ENCODE measurements at places on chromosomes 5 and 9. TPM values are rescaled to one million over a fixed set of nuclear protein-coding genes. Genes with fewer than 3 reads are reported as not detected.

TCF7 gene
- total RNA-seq: 10.0 TPM

DNA sequence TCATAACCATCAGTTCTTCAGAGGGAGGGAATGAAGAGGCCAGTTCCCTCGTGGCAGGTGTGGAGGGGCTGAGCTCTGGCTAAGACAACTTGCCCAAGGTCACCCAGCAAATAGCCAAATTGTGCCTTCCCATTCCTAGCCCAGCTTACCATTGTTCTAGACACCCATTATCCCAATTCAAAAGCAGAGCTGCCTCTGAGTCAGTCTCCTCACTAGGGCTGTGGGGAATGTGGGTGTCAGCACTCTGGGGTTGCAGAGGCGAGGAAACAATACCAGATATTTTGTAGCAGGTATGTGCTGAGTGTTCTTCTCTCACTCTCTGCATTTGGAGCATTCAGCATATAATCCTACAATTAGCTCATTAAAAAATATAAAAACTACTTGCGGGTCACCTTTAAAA lies 270.8 kb downstream of the PSAT1 start:
- no peak for DNase-seq

GRCh38 chr9:23651051-23651450 lies 175.0 kb downstream of the ELAVL2 start:
- DNase-seq: no peak

DNA sequence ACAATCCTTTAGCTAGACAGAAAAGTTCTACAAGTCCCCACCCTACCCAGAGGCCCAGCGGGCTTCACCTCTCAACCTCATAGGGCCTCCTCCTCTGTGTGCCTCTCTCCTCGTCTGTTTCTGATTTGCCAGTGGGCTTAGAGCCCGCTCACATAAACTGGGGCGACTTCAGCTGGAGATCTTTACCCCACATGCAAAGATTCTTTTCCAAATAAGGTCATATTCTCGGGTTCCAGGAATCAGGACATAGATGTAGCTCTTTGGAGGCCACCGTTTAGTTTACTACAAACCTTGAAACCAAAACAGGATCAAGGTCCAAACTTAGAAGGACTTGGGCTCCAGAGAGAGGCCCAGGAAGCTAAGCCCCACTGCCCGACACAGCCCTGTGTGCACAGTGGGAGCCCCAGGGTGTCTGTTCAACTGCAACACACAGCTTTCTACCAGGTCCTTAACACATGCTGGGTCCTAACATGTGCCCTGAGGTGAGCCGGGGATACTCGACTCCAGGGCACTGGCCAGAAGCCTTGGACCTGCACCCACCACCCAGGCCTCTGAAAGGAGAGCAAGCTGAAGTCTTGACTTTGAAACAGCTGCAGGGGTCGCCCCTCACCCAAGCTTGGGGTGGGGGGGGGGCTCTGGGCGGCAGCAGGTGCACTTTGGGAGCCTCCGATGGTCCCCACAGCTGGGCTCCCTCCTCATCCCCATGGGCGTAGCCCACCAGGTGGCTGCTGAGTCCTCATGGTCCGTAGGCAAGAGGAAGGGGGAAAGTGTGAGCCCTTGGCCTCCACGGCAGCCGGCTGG lies 26.8 kb upstream of the SLC12A7 start:
- DNase-seq: no peak

MARCOL gene
- not detected for total RNA-seq

DNA sequence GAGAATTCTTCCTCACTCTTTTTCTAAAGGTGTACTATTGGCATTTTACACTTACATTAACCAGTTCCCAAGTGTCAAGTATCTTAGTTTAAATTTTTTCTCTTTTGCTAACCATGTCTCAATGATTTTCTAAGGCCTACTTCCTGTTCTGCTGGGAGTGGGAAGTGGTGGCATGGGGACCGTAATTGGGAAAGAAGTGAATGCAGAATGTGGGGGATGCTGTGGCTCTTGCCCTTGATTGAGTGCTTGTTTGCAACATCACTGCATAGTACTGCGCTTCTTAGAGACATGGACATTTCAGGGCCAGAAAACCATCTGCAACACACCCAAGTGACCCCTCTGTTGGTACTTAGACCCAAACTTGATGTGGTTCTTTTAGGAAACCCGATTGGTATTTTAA lies 32.8 kb downstream of the MRRF start:
- no peak for DNase-seq

RLN1 gene
- 0.87 TPM for total RNA-seq

ADGRV1 gene
- 12.4 TPM for total RNA-seq

SCGB3A2 gene
- not detected for total RNA-seq

DNA sequence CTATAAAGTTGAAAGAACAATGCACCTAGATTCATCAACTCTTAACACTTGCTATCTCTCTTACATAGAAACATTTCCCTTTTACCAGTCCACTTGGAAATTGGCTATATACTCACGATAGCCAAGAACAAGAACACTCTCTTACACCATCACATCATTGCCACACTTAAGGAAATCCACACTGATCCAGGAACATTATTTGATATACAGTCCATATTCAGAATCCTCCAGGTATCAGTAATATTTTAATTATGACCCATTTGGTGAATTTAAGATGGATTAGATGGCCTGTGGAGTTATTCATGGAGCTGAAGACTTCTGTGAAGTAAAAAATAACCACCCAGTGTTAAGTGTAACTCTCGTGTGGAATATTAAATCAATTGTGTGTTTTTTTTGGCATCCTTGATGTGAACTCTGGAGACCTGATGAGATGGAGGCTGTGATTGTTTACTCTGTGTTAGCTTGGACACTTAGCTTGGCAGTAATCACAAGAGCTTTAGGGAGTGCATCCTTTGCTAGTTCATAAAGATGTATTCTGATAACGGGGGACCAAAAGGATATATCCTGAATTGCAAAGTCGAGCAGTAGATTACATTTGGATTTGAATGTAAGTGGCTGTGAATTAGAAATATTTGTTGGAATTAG lies 52.0 kb upstream of the ABL1 start:
- DNase-seq: no peak

DNA sequence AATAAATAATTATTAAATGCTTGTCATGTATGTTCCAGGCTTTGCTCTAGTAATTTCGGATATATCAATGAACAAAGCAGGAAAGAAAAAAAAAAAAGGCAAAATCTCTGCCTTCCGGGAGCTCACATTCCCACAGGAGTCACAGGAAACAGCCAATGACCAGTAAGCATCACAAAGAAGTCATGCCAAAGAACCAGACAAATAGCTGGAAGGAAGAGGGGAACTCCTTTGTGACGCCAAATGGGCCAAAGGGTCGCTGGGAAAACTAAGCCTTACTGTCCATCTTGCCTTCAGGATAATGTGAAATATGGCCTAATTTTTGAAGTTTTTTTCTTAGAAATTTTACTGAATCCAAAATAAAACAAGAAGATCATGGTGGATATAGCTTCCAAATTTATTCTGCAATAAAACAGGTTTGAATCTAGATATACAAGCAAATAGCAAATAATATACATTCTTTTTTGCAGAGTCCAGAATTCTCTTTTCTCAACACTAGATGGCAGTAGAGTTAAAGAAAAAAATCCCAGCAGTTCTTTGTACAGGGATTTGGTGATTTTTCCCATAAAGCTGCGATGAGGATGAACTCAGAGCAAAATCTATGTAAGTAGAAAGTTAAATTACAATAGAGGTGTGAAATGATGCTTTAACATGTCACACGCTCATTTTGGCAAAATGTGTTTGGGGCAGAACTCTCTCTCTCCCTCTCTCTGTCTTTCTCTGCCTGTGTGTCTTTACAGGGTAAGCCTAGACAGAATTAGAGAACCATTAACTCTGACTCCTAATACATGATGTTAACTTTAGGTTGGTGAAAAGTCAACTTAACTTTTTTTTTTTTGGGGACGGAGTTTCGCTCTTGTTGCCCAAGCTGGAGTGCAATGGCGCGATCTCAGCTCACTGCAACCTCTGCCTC lies 60.0 kb upstream of the TUT7 start:
- DNase-seq: no peak

GRCh38 chr9:89011683-89012082 lies 20.4 kb downstream of the S1PR3 start:
- DNase-seq: no peak

QRFP gene
- not detected for total RNA-seq

SPATA31E1 gene
- not detected for total RNA-seq

- no peak for DNase-seq
These were observed 132.0 kb upstream of the WWC1 start for GRCh38 chr5:168159425-168159824.

PCDHGB5 gene
- 0.92 TPM for total RNA-seq

DNA sequence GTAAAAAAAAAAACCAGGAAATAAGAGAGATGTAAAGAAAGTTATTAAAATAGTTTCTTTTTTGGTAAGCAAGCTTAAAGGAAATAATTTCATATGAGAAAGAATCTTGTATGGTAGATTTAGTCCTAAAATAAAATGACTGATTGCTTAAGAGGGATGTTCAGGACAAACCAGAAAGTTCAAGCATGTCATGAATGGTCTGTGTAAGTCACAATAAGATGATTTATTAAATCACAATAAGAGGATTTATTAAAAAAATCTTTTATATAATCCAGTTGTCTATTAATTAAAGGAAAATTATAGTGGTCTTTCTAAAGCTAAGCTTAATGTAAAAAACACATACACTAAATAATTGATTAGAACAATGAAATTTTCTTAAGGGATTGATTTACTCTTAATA lies 91.8 kb upstream of the OR13F1 start:
- DNase-seq: no peak

PCDHA7 gene
- not detected for total RNA-seq

DOCK8 gene
- 113 TPM for total RNA-seq

CNTNAP3 gene
- total RNA-seq: not detected

DNA sequence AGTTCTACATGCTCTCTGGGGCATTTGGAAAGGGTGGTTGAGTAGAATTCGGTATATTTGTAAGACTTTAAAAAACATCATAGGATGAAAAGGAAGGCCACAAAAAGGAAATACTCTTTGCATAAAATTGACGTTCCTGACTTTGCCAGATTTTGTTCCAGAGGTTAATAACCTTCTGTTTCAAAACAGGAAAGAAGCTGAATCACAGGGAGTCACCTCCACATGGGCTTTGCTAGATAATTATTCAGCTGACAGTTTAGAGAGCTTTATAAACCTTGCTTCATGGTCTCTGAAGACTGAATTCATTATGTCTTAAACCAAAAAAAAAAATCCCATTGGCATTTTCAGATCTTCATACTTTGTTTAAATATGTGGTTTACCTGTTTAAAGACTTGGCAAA lies 203.7 kb downstream of the SEMA6A start:
- DNase-seq: no peak

- DNase-seq: no peak
These were observed 83.0 kb upstream of the IFNE start for GRCh38 chr9:21565155-21565554.

OR4F3 gene
- total RNA-seq: not detected

GRCh38 chr5:103526164-103526915 lies 36.2 kb downstream of the NUDT12 start:
- DNase-seq: no peak

EIF4EBP3 gene
- total RNA-seq: 15.0 TPM

BAAT gene
- total RNA-seq: not detected

GPX8 gene
- total RNA-seq: not detected

DNA sequence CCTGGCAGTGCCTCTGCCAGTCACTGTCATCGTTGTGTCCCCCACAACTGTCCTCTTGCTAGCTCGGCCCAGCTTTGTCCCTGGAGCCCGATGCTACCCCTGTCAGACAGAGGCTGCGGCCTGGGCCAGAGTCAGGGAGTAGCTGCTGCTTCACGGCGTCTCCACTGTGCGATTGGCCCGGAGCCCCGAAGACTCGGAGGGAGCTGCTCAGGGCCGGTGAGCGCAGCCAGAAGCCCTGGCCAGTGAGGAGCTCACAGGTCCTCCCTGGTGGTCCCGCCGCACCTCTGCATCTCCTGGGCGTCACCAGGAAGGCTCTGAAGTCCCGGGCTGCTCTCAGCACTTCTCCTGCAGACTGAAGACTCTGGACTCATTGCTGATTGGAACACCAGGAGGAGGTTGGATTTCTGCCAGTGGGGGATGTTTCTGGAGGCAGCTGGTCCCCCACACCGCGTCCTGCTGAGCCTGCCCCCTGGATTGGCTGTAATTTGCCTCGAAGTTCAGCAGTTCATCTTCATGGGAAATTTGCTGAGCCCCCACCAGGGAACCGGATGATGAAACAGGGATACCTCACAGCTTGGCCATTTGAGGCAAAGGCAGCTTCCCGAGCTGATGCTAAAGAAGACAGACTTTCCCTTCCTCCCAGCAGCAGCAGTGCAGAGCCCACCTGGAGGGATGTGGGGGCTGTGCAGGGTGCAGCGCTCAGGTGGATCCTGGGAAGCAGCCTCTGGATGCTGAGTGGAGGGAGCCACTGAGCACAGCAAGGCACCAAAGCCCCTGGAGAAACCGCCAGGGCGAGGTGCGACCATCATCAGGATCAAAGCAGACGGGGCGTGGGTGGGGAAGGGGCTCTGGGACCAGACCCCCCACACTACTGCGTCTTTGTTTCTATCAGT lies 45.6 kb downstream of the USP20 start:
- no peak for DNase-seq

DNA sequence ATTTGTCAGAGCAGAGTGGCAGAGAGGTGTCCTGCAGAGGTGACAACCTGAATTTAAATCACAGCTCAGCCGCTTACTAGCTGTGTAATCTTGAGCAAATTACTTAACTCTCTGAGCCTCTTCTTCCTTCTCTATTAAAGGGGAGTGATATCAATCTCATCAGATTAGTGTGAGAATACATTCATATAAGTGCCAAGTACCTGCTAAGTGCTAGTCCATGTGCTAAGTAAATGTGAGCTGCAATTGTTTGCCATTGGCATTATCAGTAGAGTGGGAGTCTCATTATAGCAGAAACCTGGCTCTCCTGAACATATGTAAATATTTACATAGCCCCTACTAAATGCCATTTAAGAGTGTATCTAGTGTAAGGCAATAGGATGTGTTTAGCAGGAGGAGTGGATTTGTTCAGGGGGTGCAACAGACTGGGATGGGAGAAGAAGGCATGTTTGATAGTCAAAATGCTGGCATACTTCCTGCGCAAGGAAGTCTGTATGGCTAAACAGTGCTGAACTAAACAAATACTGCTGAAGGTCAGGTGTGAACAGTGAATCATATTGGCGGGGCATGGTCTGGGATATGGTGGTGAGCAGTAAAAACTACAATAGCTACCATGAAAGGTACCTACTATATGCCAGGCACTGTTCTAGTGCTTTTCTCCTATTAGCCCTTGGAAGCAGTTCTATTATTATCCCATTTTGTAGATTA lies 74.5 kb downstream of the F2RL2 start:
- DNase-seq: no peak

IL5 gene
- 113 TPM for total RNA-seq

DNA sequence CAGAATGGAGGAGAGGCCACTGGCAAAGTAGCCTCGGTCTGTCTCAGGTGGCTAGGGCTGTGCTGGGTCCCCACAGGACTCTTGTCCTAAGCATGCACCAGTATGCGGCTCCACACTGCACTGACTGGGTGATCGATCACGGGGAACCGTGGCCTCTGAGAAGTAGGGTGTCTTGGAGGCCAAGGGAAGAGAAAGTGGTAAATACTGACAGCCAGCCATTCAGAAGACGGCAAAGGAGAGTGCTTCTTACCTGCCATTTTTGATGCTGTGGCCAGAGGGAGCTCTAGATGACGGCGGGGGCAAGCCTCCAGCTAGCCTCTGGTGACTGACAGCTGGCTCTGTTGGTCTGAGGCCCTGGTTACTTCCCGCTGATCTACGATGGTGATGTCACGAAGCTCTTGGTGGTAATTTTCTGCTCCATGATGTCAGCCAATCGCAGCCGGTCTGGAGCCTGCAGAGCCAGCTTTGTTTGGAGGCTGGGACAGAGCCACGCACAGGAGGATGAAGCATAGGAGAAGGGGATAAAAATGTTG lies 40.4 kb upstream of the GADD45G start:
- DNase-seq: no peak

WDR55 gene
- total RNA-seq: 39.1 TPM

All from activated T-helper 2 cell treated with anti-CD3 and anti-CD28 coated beads, Interferon-gamma antibody, Interleukin-2, Interleukin-4, amounts not matched to agents 10 μg/mL and 5 μg/mL and 100 μg/mL, durations not matched to agents 14 hours and 24 hours and 36 hours (primary cell).